ENCODE measurements at places on chromosomes 1 and 21.

DNA sequence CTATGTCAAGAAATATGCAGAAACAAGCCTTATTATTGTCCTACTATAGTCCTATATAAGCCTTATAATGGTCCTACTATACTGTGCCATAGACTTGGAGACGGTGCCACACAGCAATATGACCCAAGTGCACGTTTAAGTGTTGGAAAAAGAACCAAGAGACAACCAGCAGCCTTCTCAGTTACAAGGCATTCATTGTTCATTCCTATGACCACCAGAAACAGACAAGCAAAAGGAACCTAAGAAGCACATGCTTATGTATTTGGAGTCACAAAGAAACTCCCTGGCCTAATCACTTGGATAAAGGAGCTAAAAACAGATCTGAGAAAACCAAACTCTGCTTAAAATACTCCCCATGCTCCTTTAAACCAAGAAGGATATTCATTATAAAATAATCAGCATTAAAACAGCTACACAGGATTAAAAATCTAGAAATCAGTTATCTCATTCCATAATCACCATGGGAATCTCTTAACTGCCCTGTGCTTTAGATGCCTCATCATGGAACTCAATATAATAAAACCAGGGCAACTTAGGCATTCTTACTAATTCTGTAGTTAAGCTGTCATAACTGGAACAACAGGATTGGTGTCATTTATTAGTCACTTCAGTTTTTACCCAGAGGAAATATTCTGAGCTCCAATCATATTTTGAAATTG is 7.0 kb downstream of the COLGALT2 start:
- DNase-seq: no peak

DNA sequence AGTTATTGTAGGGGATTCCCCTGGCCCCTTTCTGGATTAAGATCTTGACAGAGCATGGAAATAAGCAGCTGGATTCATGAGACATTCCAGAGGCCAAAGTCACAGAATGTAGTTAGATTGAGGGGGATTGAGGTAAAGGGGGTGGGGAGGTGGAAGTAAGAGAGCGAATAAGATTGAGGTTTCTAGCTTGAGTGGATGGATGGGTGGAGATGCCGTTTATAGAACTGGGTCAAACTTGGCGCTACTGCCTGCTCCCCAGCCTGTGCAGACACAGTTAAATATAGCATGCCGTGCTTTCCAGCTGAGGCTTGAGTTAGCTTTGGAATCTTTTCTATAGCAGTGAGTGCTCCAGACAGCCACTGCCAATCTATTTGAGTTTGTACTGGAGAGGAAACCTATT is 85.7 kb downstream of the DYRK1A start:
- DNase-seq: no peak

DNA sequence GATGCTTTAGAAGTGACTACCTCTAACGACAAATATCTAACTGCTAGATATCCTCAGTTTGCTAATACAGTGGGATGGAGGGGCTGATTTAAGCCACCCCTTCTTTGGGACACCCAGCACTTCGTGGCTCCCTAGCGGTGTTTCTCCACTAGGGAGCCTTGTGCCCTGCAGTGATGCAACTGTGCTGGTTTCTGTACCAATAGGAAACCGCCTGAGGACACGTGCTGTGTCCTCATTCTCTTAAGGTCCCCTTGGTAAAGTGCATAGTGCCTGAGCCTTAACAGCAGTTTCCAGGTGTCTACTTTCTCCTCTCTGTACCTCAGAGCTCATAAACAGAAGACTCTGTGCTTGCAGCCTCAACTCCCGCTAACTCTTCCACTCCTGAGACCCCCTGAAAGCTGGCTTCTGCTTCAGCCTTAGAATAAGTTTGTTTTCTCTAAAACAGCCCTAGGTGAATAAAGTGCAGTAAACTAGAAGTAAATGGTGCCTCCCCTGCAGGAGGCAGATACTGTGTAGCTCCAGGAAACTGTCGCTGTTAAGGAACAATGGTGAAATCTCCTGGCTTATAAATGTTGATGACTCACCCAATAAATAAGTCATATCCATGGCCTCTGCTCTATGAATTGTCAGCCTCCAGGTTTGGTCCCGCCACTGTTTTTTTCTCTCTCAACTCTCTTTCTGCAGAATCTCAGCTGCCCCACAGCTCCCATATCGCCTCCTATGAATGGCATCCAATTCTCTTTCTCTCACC is 130.4 kb downstream of the AK5 start:
- DNase-seq: no peak

DNA sequence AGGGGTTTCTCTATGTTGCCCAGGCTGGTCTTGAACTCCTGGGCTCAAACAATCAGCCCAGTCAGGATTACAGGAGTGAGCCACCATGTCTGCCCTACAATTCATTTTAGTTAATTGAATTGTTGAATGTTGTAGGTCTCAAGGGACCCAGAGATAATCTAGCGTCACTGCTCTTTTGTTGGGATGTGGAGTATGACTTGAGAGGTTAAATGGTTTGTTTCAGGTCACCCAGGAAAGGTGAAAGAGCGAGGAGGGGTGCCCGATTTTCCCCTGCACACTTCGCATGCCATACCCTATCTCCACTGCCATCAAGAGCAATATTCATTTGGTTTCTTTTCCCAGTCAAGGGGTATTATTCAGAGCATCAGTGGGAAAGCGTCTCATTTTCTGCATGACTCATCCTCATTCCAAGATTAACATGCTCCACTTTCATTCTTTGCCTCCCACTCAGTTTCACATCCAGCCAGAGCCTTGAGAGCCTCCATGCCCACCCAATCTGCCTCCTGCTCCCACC is 13.1 kb upstream of the SLC30A1 start:
- no peak for DNase-seq

GRCh38 chr1:161930064-161930463 is 93.6 kb downstream of the OLFML2B start:
- DNase-seq: no peak

GRCh38 chr1:15627343-15627988 is 10.2 kb downstream of the DDI2 start:
- no peak for DNase-seq

DNA sequence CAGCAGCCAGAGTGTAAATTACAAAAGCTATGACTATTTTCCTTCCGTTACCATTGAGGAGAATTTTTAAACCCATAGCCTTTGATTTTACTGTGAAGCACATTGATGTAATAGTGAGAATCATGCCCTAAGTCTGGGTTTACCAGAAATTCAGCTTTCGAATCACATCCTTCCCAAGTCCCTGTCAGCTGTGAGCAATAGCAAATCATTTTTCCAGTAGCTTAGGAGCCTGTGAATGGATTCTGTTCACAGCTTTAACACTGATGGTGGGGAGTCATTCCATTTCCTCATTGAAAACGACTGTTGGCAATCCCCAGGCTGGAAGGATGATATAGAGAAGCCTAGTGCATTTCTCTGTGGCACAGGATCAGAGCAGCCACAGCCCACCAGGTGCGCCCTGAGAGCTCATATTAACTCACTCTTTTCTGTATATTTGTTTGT is 82.2 kb upstream of the C1orf105 start:
- DNase-seq: no peak

- no peak for DNase-seq
Measured at GRCh38 chr1:238404481-238404880, 513.8 kb upstream of the ZP4 start.

DNA sequence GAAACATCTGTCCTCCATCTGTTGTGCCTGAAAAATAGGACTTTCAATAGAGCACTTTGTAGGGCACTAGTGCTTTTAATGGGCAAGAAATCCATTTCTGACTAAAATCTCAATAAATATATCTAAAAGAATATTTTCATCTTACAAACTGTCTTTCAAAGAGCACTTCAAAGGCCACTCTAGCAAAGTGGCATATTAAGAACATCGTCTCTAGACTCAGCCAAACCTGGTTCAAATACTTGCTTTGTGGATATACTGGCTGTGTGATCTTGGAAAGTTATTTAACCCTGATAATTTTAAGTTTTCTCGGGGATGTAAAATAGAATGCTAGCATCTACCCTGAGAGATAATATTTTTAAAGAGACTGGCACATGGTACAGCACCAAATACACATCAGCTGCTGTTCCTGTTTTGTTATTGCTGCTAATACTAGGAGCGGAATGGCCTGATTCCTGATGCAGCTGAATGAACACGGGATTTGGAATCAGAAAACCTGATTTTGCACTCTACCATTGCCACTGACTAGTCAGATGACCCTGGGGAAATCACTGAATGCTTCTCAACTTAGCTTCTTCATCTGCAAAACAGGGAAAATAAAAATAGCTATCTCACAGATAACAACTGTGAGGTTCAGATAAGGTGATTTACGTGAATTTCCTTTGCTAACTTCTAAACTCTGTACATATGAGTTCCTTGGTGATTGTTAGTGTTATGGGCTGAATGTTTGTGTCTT is 25.2 kb upstream of the LRRC8C start:
- DNase-seq: no peak

All from effector memory CD4-positive, alpha-beta T cell (primary cell).